Stimulated activated CD4-positive, alpha-beta T cell treated with anti-CD3 and anti-CD28 coated beads, Interleukin-1b, Interleukin-23, amount 100 ng/mL, for 1 hour (primary cell): ENCODE measurements at places on chromosomes 1 and 21.

DNA sequence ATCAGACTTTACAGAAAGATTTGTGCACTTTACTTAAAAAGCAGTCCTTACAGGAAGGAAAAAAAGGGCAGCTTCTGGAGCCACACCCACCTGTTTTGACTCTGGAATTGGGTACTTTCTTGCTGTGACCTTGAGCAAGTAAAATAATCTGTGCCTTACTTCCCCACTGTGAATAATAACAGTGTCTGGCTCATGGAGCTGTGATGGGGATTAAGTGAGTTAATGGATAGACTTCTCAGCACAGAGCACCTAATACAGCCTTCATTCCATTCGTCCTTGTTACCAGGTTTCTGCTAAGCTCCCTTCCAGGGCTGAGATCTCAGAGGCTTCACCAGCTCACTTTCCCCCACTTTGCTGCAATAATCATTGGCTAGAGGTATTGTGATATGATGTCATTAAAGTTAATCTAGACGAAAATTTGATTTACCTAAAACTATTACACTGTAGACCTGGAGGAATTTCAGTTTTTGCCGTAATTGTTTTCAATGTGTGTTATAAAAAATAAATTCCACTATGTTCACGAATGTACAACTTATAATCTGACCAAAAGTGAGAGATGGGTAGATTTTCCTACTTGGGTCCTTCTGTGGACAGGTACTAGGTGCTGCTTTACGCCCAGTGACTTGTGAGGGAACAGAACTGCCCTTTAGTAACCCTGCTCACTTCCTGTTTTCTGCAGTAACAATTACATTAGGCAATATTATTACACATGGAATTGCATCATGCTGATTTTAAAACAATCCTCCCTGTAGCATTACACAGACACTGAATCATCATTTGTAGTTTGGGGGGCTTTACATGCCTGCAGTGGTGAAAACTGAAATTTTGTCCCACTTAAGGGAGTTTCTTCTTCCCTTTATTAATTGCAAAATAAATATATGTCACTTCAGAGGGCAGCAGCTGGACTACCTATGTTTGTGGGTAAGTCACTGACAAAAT lies 19.7 kb upstream of the ABCG1 start:
- DNase-seq = no peak

GRCh38 chr1:160472112-160472511 lies 50.9 kb downstream of the SLAMF6 start:
- no peak for DNase-seq

- DNase-seq = no peak
Measured at GRCh38 chr1:87130438-87130837, 198.2 kb upstream of the LMO4 start.

DNA sequence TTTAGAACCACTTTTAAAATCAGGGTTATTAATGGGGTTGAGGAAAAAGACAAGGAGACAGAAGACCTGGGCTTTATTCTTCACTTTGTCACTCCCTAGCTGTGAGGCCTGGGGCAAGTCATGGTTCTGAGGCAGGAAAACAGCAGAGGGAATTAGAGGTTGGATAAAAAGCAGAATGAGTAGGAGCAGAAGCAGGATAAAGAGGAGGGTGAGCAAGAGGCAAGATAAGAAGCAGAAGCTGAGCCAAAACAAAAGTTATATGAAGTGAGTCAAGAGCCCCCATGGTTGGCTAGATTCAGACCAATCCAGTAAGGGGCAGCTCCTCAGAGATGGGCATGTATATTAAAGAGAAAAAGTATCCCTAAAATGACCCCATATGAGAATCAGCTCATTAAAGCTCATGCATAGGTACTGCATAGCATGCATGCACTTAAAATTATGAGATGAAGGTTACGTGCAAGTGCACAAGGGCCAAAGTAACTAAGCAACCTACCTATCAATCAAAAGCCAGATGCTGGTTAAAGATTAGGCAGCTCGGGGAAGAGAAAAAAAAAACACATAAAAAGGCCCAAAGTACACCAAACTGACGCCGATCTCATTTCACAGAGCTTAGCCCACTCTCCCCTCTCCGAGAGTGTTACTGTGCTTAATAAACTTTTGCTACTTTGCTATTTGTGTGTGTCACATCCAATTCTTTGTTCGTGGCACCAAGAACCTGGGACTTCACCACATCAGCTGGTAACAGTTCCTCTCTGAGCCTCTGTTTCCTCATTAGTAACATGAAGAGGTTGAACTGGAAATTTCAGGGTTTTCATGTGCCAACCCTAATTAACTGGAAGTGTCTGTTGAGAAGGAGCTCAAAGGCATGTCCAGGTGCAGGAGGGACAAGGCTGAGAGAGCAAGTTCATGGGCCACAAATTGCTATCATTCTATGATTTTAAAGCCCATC lies 2.2 kb downstream of the AVPR1B start:
- DNase-seq = no peak

DNA sequence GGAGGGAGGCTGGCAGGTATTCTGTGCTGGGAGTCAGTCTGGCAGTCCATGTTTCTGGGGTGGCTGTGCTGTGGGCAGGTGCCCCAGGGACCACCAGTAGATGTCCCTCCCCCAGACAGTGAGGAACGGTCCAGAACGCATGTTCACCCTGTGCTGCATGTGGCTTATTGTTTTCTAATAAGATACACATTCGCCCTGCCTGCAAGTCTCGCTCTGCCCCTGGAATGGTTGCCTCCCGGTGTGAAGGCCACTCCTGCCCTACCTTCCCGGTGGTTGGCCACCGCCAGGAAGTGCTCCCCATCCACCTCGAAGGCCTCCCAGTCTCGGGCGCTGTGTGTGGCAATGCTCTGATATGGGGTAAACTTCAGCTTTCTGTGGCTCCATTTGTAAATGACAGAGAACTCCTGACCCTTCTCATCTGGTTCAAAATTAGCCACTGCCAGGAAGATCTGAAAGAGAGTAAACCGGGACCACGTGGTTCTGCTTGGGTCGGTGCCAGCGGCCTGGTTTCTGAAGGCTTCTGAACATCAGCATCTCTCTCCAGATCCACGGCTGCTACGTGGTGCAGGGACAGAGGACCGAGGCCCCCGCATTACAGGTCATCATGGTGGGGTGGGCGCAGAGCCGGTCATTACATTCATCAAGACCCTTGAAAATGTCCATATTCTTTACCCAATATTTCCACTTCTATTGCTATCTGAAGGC lies 14.5 kb downstream of the KRTAP10-1 start:
- DNase-seq = no peak

GRCh38 chr21:21102896-21103295 lies 104.7 kb downstream of the NCAM2 start:
- no peak for DNase-seq

DNA sequence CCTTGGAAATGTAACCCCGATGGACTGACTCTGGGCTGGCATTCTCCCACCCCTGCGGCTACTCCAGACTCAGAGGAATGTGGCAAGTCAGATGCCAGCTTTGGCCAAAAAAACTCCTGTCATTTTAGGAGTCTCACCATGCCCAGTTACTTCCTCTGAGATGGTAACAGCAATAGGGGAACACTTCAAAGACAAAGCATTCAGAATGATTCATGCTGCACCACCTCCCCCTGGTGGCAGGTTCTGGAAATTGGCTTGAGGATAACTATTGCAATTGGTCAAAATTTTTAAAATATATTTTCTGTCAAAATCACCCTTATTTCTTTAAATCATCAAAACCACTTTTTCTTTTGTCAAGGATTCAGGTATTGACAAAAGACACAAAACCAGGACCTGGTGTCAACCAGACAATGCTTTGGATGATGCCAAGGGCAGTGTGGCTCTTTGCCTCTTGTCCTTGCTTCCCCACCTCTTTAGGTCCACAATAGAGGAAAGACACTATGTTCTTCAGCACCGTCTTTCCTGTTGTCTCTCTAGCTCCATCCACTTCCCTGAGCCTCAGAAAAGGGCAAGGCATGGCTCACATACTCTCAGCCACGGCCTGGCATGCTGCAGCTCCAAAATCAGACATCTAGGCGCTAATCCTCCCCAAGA lies 9.9 kb upstream of the CDCA8 start:
- DNase-seq = peak; percentile 46

GRCh38 chr1:44723064-44723463 lies 7.9 kb downstream of the RNU5D-1 start:
- DNase-seq = no peak

- no peak for DNase-seq
Measured at GRCh38 chr1:83761167-83762038, 237.5 kb downstream of the TTLL7 start.

- DNase-seq = no peak
Measured at GRCh38 chr1:15443281-15443680, 5.0 kb downstream of the CTRC start.

- DNase-seq = no peak
Measured at GRCh38 chr1:92094090-92094489, 13.9 kb downstream of the BTBD8 start.

- no peak for DNase-seq
Measured at GRCh38 chr1:244155661-244156060, 104.6 kb downstream of the ZBTB18 start.

DNA sequence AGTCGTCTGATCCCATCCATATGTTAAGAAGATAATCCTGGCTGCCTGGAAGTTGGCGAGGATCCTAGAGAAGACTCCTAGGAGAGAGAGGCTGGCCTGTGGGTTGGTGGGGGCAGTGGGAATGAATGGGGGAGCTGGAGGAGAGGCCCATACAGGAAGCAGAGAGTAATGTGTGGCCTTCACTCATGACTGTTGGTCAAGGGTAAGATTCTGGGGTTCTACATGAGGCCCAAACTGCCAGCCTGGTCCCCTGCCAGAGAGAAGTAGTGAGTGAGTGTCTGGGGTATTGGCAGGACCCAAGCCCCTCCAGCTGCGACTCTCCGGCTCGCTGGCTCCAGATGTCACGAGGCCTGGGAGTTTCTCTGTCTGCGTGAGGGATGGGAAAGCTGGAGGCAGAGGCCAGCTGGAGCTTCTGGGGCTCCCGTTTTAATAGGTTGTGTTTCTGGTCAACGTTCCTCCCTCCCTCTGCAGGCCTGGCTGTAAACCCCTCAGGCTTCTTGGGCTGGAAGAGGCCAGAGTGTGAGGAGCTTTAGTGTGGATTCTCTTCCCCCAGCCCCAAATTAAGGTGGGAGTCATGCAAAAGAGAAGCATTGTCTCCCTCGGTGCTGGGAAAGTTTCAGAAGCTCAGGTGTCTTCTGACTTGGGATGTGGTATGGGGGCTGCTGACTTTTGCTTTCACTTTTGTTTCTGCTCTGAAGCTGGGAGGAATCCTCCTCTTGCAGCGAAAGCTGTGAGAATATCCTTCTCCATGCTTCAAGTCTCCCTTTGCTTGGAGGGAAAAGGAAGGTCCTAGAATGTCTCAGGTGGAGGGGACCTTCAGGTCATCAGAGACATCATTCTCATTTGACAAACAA lies 2.6 kb downstream of the TMEM51 start:
- DNase-seq = no peak

- no peak for DNase-seq
Measured at GRCh38 chr1:168734946-168735345, 5.9 kb upstream of the DPT start.

- DNase-seq = no peak
Measured at GRCh38 chr1:69315823-69316222, 251.9 kb upstream of the LRRC7 start.

DNA sequence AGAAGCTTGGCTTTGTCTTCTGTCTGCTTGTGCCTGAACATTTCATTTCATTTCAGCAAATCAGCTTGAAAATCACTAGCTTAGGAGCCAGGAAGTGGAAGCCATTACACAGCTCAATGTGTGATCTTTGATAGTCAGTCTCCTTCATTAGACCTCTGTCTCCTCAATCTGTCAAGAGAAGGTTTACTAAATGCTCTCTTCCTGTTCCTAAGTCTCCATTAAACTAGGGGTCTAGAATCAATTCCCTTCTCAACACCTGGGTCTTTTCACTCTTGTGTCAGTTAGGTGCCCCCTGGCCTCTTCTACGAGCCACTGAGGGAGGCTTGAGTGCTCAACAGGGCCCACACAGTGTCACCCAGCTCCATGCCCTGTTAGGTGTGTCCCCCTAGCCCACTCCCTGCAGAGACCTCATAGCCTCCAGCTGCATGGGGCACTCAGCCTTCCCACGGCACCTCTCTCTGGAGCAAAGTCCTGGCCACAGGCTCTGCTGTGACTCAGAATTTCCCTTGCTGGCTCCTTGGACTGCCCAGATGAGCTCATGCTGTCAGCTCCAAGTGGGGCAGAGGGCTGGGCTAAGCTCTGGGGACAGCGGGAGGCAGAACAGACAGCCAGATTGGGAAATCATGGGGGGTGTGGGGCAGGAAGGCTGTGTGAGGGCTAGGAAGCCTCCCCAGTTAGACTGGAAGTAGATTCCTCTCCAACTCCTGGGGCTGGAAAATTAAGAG lies 115.7 kb upstream of the IPO9 start:
- DNase-seq = no peak

DNA sequence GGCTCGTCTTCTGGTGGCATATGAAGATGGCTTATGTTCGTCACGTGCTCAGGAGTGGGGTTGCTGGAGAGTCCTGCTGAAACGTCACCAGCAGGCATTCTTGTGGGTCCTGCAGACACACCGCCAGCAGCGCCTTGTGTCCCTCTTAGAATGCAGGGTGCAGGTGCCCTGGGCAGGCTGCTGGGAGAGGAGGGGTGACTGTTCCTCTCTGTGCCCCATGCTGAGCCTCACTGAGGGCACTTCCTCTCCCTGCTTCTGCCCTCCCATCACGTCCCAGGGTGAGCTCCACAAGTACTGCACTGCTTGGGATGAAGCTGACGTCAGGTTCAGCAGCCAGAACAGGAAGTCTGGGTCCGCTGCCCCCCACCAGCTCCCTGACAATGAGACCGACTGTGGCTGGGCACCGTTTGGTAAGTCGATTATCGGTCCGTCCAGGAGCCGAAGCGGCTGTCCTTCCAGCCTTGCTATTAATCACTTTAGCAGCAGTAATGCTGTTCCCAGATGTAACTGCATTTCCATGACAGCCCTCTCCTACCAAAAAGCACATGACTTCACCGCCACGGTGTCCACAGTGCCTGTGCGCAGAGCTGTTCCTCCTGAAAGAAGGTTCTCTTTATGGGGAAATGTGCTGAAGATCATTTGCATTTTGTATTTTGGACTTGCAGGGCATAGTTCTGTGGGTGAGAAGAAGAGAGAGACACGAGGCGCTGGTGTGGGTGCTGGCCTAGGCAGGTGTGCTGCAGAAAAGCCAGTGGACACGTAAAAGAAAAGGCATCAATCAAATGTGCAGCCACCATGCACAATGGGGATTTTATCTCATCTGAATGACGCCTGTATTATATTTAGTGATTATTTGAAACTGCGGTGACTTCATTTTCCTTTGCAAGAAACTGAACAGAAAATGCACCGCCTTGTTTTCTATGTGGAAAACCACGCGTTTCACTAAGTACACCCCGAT lies 21.0 kb downstream of the SLC37A1 start:
- no peak for DNase-seq

GRCh38 chr1:173360487-173361063 lies 116.6 kb upstream of the PRDX6 start:
- no peak for DNase-seq

- no peak for DNase-seq
Measured at GRCh38 chr1:241217516-241217915, 139.5 kb downstream of the RGS7 start.

- DNase-seq = no peak
Measured at GRCh38 chr1:27363766-27364695, 2.7 kb downstream of the MAP3K6 start.
